ENCODE measurements at places on chromosomes 2 and 18. TPM values are rescaled to one million over a fixed set of nuclear protein-coding genes. Genes with fewer than 3 reads are reported as not detected.
A peak's percentile ranks its signal among the peaks of the same experiment; 100 is the strongest.

DNA sequence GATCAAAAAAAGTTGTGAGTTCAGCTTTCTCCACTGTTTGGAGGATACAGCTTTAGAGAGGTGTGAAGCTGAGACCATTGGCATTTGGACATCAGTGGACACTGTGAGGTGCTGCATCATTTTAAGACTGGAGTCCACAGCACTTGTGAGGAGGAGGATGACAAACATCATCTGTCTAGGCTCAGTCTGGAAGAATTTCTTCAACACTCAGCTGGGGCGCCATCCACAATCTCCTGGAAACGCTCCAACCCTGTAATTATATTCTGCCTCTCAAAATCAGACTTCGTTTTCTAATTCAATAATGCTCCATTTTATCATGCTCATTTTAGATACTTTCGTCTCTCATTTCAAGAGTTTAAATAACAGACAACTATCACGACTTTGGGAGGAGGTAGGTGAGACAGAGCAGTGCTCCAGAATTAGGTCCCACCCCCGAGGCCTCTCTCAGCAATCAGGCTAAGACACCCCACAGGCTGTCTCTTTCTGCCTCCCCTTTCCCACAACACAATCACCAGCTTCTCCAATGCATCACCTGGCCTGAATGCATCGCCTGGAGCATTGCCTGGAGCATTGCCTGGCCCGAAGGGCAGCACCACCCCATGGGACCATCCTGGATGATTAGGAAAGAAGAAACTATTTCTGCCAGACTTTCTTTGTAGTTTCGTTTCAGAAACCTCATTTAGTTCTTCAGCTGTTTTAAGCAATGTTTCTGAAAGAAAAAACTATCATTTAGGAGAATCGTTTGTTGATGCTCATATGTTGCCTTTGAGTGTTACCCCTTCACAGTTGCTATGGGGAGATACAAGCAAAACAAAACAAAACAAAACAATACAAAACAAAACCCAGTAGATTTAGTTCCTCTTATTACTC lies 37.0 kb upstream of the DPP10 start:
- DNase-seq: no peak

Gene MERTK
- total RNA-seq: 4.8 TPM

DNA sequence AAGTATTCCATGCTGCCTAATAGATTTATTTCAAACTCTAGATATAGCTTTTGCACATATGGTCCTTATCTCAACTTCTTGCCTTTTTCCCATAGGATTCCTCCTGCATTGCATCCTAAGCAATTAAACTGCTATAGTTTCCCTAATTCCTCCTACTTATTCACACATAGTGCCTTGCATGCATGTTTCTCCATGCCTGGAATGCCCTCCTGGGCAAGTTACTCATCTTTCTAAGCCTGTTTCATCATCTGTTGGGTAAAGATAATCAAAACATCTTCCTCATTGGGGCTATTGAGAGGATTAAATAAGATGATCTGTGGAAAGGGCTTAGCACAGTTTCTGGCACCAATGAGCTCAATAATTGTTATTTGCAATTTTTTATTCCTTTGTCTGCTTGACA lies 726.5 kb downstream of the SLC4A3 start:
- DNase-seq: no peak

- DNase-seq: no peak
Observed at GRCh38 chr2:138492160-138492559, 9.4 kb upstream of the SPOPL start.

GRCh38 chr2:119682578-119682977 lies 3.6 kb downstream of the TMEM177 start:
- no peak for DNase-seq

DNA sequence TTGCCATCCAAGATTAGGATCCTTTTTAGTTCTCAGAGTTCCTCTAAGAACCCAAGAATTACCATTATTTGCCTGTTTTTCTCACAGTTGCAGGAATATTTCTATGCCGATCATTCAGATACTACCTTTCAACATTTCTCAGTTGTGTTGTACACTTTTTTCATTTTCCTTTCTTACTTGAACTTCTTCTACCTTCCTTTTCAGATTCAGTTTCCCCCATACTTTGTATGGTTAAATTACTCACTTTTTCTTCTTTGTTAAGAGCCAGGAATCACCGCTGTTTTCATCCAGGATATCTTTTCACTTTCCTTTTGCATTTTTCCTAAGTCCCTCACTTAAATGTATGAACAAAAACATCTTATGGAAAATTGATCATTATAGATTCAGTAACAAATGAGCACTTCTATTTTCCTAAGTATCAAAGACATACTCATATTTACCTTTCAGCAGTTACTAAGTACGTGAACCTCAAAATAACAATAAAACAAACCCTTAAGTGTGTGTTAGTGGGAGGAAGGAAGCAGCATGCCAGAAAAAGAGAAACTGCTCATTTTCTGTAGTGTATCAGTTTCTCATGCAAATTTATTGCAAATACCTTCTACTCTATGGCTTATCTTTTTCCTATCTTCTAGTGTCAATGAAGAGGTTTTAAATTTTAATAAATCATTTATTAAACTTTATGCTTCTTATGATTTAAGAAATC lies 64.3 kb upstream of the STAT1 start:
- no peak for DNase-seq

Gene SKA1
- total RNA-seq: 20.6 TPM

Gene TACR1
- 0.77 TPM for total RNA-seq

DNA sequence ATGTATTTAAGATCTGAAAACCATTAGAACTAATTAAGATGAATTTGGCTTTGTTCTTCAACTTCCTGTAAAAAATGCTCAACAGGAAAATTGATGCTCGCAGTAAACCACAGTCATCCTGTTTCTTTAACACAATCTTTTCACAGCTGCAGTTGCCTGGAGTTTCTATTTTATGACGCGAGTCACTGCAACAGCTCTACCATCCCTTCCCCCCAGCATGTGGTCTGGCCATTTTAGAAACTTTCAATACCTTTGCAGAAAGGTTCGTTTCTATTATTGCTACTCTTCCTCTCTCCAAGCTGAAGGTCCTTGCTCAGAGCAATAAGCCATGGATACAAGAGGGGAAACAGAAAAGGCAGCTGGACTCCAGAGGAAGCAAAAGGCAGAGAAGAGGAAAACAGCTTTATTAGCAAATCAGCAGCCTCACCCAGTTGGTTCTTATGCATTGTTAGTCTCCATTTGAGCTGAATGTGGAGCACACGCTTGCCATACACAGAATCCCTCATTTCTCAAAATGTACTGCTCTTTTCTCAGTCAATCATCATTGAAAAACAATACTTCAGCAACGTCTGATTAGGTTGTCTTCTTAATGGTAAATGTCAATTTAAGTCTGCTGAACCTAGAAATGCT lies 3.9 kb downstream of the WIPF1 start:
- DNase-seq: no peak

DNA sequence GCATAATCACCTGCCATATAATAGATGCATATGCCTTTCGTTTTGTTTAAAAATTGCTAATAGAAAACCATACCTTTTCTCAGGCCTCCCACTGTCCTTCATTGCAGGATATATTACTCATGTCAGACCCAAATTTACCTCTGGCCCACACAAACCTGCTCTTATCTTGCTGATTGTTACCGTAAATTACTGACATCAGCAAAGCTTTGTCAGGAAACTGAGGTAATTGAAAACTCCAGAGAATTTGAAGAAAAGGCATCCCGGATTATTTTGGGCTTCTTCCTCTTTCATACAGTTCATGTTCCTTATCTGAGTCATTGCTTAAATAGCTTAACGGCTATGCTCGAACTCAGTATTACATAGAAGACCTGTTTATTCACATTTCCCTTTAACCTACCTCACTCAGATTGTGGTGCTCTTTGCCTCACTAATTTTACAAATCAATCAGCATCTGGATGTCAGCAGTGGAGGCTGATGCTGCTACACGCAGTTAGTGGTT lies 145.7 kb downstream of the ZEB2 start:
- no peak for DNase-seq

DNA sequence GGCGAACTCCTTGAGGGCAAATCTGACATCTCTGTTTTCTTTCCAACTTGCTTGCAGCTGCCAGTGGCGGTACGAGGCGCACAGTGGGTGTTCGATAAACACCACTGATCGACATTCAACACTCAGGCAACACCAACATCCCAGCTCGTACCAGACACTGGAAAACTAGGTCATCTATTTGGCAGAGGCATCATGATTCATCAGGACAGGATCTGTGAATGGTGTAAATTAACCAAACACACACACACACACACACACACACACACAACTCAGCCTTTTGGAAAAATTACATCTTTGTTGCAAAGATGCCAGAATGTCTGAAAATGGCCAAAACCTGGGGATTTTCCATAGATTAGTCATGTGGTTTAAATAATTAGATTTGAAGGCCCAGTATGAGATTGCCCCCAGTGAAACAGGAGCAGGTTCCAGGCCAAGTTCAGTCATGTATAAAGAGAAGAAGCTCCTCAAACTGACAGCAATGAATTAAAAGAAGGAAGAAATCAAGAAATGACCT lies 150.5 kb upstream of the NCKAP5 start:
- no peak for DNase-seq

Gene STAT4
- 0.33 TPM for total RNA-seq

Gene TFCP2L1
- 1.9 TPM for total RNA-seq

Gene ERBB4
- 0.04 TPM for total RNA-seq

DNA sequence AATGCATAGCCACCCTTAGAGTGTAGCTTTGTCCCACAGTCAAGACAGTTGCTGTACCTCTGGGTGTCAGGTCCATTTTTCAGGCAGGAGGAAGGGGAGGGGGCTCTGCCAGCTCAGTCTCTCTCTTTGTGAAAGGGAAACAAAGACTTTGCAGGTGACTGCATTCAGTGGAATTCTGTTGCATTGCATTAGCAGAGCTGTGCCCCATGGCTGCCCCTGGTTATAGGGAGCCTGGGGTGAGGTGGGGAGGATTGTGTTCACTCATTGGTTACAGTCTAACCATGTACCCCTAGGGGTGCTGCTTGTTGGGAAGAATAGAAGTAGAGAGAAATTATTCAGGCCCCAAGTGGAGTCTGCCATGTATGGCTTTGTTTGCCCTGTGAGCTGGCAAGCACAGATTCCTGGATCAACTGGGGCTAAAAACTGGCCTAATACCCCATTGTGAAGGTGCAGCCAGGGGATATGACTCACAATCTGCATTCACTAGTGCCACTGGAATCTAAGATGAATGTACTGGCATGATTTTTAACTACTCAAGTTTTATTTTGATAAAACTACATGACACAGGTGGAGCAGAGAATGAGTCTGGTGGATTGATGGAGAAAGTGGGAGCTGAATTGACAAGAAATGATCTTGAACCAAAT lies 118.4 kb downstream of the SH3BP4 start:
- peak; percentile 56 for DNase-seq

DNA sequence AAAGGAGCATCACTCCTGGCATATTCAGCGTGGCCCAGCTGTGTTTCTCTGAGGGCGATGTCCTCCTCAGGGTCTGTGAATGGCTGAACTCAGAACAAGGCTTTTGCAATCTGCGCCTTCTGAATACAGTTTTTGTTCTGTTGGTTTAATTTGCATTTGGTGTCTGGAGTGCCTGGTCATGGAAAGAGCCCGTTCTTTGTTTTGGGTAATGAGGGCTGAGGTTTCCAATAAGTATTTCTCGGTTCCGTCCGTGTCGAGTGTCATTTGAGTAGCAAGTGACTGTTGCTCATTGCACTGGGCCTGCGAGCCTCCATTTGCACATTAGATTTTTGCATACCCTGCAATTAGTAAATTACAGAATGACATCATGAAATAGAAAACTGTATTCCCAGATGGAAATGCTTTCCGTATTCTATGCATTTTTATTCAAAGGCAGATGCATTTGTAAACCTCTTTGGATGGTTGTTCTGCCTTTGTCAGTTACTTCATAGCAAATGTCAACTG lies 57.3 kb downstream of the NEDD4L start:
- no peak for DNase-seq

GRCh38 chr2:138028538-138028937 lies 64.3 kb downstream of the HNMT start:
- DNase-seq: no peak

- DNase-seq: no peak
Observed at GRCh38 chr2:26189123-26189522, 16.2 kb downstream of the GAREM2 start.

All from H9 (cell line).